Nucleus accumbens (tissue), 56 donors: ENCODE measurements at places on chromosomes 5 and 9.

DNA sequence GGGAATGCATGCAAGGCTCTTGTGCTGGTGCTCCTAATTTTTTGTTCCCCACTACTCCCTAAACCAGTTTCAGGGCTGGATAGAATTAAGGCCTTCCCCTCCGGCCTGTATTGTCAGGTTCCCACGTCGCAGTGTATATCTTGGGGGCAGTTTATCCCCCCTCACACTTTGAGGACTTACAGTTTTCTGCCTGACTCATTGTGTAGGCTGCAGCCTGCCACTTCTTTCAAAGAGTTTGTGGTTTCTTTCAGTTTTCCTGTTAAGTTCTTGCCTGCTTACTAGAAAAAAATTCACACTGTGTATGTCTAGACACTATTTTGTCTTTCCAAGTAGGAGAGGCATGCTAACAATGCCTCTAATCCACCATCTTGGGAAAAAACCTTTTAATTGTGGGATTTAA lies 28.4 kb upstream of the BTNL3 start:
- DNase-seq = no peak

GRCh38 chr9:109733690-109734089 lies 46.3 kb upstream of the PALM2AKAP2 start:
- no peak for DNase-seq

GRCh38 chr5:44568519-44568918 lies 179.3 kb upstream of the FGF10 start:
- no peak for DNase-seq

GRCh38 chr5:2579126-2579525 lies 172.4 kb downstream of the IRX2 start:
- no peak for DNase-seq

- no peak for DNase-seq
Measured at GRCh38 chr9:127574072-127574993, 37.7 kb upstream of the STXBP1 start.

DNA sequence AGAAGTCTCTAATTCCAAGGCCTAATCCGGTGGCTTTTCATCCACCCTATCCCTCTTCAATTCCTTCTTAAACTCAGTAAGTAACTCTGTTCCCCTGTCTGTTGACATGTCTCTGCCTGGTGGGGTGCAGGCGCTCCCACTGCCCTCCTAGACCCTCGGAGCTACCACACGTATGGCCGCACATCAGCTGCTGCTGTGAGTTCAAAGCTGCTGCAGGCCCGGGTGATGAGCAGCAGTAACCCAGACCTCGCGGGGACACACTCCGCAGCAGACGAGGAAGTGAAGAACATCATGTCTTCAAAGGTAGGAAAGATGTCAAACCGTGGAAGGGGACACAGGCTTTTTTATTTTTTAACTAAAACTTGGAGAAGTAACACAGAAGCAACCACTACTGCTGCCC lies 167.7 kb downstream of the DOCK8 start:
- DNase-seq = no peak

- DNase-seq = no peak
Measured at GRCh38 chr9:134225186-134225585, 60.8 kb upstream of the RNU6ATAC start.

DNA sequence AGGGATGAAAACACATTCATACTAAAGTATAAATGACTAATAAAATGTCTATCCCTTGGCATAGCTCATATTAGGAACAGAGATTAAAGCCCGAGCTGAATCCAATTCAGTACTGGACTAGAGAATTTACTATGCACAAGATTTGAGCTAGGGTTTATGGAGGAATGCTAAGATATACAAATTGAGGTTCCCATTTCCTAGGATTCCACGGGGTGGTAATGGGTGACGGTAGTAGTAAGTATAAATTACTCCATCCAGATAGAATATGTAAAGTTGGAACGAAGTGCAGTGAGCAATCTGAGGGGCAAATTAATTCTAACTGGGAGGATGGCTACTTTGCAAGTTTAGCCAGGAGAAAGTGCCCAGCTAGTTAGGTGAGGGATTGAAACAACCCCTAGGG lies 156.5 kb downstream of the GAS1 start:
- no peak for DNase-seq

DNA sequence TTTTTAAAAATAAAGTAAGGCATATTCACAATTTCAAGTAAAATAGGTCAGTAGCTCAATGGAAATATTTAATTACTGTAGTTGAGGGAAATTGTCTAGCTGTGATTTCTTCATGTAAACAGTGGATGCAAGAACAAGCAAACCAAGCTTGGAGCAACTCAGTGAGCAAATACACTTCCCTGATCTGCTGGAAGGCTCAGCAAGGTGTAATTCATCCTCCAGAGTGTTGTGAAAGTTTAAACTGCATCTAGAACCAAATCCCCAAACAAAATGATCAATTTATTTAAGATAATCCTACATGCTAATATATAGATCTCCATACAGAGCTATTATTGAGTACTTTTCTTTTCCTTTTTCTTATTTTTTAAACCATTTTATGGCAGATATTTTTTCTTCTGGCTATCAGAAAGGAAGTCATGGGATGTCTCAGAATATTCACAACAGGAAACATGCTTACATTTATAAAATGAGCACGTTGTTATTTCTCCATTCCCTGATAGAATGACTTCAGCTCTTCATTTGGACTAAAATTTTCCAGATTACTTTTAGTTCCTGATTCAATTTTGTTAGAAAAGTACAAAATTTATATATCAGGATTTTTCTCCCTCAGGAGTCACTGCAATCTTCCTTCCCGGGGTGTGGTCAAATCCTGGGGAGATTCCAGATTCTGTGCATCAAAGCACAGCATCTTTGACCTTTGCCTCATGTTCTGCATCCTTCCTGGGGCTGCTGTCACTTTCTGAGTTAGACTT lies 219.2 kb upstream of the ELL2 start:
- no peak for DNase-seq

DNA sequence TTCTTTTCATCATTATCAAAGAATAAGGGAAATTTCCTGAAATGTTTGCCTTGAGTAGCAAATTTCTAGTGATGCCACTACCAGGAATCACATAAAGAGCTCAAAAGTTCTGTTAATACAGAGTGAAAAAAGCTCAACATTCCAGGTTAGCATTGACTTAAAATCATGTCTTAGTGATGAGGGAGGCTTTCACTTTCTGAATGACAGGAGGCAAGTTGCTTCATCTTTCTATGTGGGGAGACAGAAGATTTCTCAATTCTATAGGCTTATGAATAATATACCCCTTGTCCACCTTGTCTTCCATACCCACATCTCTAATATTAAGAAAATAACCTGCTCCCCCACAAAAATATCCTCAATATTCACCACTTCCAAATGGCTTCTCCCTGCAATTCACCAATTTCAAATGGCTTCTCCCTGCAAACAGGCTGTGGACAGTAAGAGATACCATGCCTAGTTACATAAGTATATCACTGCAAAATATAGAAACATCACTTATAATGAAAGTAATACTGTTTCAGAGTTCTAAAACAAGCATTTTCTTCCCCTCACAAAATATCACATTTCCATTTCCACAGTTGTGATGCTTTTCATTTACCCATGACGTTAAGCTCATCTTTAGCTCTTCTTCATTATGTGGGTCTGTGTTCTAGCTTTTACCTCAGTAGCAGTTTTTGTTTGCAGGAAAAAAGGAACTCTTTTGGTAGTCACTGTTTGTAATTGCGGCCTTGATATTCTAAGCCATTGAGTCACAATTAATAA lies 2.2 kb upstream of the JAK2 start:
- no peak for DNase-seq

DNA sequence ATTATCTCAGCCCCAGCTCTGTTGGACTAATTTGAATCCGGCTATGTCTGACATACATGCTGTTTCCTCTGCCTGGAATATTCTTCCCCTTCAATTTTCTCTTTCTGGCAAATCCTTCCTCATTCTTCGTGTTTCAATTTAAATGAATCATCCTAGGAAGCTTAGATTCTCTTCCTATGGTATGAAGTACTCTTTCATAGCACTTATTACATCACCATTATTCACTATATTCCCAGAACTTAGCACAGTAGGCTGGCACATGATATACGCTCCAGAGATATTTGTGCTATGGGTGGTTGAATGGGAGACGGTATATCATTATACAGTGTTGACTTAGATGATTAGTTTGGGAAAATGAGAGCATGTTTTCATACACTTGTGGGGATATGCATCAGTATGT lies 91.0 kb upstream of the JAK2 start:
- DNase-seq = no peak

DNA sequence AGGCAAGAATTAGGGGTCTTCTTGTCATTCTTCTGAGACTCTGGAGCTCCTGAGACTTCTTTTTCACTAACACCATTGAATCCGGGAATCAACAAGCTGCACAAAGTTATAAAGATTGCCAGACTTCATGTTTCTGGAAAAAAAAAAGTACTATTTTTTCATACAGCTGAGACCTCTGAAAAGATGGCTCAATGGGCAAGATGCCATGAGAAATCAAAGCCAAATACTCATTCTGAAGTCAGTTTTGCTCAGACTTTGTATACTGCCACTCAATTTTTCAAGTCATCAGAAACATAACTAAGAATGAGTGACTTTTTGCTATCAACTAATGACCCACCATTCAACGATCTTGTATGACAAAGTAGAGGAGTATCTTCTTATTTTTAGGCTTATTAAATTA lies 512.0 kb downstream of the RAB3C start:
- no peak for DNase-seq

- no peak for DNase-seq
Measured at GRCh38 chr5:168167338-168167737, 124.1 kb upstream of the WWC1 start.

DNA sequence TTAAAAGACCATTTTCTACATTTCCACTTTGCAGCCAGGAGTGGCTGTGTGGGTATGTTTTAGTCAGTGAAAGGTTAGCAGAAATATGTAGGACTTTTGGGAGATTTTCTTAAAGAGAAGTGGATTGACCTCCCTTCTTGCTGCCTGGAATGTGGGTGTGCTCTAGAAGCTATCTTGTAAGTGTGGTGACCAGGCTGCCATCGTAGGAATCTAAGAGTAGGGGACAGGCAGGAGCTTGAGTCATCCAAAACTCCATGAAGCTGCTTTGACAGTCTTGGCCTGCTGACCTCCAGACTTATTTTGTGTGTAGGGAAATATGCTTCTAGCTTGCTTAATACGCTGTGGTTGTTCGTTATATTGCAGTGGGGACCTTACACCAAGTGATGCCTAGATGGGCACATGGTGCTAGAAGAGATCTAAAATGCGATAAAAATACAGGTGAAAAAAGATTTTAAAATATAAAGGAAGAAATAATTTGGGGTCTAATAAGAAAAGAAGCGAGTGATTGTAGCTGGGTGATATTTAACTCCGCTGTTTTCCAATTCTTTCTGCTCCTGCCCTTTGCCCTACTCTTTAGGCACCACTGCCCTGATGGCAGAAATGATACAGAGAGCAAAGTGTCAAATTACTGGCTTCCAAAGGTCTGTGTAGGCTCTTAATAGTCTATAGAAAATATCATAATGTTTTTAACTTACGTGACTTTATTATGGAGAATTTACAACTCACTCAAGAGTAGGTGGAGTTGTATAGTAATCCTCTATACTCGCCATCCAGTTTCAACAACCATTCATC lies 298.2 kb upstream of the ZNF608 start:
- no peak for DNase-seq

DNA sequence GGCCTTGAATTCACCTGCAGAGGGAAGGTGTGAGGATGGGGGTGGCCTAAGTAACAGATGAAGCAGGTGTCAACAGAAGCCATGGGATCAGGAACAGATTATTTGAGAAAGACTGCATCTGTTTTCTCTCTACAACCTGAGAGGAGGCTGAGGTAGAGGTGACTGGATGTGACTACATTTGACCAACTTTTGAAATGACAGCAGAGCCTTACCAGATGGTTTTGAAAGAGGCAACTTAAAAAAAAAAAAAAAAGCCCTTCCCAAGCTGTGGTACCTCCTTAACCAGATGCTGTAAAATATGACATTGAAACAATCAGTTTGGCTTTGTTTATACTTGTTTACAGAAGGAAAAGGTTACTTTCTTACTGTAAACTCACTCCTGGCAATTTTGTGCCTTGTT lies 108.6 kb downstream of the TRIO start:
- no peak for DNase-seq

GRCh38 chr9:80175286-80176150 lies 603.8 kb downstream of the TLE4 start:
- DNase-seq = no peak

DNA sequence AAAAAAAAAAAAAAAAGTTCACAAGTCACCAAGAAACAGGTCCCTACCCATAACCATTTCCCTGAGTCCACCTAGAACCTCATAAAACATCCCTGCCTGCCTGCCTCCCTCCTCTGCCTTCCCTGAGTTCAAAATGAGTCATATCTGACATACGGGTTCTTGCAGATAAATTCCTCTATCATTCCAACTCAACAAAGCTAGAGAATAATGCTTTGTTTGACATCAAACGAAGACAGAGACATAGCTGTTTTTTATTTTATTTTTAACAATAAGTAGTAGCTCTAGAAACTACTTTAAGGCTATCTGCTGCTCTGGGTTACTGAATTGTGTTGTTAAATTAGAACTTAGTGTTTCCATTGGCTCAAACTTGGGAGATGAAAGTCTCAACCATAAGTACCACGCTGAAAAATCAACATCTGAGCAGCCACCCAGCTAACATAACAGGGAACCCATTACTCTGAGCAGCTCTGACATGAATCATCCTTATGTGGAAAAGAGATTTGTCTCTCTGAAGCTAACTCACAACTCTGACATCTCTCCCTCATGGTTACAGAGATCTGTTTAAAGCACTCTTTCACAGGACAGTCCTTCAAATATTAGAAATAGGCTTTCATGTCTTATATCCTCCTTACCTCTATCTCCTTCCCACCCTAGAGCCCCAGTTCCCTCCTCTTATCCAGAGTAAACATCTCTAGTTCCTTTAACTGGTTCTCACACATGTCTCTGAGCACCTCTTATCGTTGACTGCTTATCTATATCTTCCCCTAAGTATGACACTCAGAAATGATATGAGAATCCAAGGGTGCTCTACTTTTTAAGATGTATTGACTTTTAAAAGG lies 12.1 kb downstream of the TMEM245 start:
- no peak for DNase-seq

GRCh38 chr5:90312027-90312426 lies 97.5 kb downstream of the CETN3 start:
- no peak for DNase-seq

DNA sequence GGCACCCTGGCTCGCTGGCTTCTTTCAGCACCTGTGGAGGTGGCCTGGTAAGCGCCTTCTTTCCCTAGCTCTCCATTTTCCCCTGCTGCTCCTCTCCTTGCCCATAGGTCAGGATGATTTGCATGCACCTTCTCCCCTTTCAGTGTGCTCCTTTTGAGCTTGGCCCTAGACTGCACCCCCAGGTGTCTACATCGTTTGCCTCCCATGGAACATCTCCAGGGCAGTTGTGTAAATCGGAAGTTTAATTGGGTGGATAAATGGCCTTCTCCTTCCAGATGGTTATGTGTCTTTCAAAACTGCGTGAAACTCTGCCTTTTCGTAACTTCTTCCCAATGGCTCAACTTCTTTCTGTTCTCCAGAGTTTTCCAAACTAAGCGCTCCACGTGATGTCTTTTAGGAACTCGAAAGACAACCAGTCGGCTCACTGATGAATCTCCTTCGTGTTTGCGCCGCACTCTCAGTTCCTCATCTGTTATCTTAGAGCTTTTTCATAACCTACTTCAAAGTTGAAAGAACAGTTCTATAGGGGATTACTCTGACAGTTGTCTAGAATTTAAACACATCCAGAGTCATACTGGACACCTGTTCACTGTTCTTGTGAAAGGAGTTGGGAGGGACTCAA lies 1.7 kb downstream of the ADAMTS19 start:
- DNase-seq = no peak
